ENCODE measurements at places on chromosomes 6 and 20.

DNA sequence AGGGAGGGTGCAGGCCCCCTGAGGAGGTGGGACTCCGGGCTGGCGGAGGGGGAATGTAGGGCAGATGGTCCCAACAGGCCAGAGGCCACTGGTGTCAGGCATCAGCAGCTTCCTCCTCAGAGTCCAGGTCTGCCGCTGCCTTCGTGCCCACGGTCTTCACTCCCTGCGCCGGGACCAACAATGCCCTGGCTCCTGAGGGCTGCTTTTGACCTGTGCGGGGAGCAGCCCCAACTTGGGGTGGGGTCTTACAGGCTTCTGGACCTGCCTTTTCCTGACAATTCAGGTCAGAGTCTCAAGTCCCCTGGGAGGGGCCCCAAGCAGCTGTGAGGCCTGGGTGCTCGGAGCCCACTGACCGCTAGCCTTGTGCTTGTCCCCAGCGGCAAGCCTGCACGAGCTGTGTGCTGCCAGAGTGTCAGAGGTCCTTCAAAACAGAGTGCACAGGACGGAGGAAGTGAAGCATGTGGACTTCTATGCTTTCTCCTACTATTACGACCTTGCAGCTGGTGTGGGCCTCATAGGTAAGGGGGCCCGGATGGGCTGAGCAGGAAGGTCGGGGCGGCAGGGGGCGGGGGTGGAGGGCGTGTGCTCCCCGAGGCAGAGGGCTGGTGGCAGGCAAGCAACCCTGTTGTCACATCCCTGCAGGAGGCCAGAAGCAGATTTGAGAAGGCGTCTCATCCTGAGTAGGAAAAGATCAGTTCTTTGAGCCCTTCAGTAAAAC lies 25.3 kb upstream of the PYGB start:
- DNase-seq: no peak

DNA sequence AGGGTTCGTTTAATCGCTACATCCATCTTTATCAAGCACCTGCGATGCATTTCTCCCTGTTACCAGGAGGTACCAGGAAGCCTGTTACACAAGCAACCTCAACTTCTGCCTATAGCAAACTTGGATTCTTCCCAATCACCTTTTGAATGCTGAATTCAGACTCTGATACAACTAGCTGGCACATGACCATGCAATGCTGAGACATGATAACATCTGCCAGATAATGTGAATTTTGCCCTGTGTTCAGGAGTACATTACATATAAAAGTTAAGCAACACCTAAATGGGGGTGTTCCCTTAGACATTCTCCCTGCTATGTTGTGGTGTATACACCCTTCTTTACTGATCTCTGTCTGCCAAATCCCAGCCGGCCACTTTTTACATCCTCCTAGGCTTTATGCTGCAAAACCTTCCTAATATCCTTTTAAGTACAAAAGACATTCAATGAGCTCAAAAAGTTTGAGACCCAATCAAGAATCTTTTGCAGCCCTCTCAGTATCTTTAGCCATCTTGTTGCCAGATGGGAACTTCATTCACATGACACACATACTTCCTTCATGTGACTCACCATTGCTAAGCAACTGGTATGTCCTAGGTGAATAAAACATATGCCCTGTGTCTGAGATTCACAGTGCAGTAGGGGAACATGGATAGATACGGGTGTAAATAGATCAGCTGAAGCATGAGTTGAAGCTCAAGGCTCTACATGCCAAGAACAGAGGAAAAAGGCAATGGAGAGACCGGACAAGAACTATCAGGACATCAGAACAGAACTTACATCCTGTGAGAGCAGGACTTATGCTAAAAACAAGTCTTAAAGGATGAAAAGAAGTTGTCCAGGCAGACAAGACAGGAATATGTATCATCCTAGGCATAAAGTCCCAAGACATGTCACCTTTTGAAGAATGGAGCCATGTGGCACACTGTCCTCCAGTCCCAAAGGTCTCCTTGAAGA lies 84.3 kb downstream of the ZHX3 start:
- DNase-seq: no peak

- no peak for DNase-seq
Measured at GRCh38 chr6:170167657-170168159, 123.2 kb downstream of the DLL1 start.

DNA sequence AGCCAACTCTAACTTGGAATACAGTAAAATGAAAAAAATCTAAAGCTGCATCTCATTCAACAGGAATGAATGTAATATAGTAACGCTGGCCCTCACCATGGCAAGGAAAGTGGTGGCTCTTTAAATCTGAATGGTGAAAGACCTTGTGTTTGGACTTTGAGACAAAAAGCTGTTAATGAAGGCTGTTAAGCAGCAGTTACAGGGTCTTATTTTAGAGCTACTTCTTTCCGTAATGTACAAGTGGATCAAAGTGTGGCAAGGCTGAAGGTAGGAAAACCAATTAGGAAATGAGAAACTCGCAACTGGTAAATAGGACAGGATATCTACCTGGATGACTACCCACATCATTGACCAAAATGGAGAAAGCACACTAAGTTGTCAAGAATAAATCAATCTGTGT lies 11.6 kb upstream of the TRIM39 start:
- DNase-seq: no peak

- DNase-seq: no peak
Measured at GRCh38 chr6:19655744-19656143, 181.4 kb upstream of the ID4 start.

DNA sequence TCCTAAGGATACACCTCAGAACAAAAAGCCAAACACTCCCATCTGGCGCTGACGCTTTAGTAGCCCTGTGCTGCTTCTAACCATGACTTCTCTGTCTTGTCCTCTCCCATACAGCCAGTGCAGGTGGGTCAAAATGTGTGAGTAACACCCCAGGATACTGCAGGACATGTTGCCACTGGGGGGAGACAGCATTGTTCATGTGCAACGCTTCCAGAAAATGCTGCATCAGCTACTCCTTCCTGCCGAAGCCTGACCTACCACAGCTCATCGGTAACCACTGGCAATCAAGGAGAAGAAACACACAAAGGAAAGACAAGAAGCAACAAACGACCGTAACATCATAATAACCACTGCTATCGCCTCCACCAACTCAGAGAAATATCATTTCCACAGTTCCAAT lies 1.4 kb downstream of the DEFB132 start:
- no peak for DNase-seq

DNA sequence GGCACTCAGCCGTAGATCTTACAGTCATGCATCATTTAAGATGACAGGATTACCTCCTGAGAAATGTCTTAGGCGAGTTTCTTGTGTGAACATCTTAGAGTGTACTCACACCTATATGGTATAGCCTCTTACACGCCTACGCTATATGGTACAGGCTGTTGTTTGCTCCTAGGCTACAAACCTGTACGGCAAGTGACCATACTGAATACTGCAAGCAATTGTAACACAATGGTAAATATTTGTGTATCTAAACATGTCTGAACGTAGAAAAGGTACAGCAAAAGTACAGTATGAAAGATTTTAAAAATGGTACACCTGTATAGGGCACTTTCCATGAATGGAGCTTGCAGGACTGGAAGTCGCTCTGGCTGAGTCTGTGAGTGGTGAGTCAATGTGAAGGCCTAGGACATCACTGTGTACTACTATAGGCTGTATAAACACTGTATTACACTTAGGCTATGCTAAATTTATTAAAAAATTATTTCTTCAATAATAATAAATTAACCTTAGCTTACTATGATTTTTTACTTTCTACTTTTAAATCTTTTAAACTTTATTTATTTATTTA lies 541 bp upstream of the IL20RA start:
- DNase-seq: no peak

- no peak for DNase-seq
Measured at GRCh38 chr6:24492475-24492874, 2.3 kb upstream of the ALDH5A1 start.

- DNase-seq: no peak
Measured at GRCh38 chr6:16742116-16742515, 19.1 kb downstream of the ATXN1 start.

DNA sequence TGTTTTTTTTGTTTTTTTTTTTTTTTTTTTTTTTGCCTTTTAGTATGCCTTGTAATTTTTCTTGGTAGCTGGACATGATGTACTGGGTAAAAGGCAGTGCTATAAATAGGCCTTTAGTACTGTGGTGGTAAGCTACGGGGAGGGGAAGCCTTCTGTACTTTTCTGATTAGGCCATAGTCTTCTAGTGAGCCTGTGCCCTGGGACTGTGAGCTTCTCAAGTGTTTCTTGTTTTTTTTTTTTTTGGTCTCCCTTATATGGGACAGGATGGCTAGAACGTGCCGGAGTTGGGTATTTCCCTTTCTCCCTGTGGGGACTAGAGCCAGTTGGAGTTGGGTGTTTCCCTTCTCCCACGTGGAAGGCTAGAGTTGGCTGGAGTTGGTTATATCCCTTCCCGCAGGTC lies 59.4 kb upstream of the PRELID3B start:
- no peak for DNase-seq

DNA sequence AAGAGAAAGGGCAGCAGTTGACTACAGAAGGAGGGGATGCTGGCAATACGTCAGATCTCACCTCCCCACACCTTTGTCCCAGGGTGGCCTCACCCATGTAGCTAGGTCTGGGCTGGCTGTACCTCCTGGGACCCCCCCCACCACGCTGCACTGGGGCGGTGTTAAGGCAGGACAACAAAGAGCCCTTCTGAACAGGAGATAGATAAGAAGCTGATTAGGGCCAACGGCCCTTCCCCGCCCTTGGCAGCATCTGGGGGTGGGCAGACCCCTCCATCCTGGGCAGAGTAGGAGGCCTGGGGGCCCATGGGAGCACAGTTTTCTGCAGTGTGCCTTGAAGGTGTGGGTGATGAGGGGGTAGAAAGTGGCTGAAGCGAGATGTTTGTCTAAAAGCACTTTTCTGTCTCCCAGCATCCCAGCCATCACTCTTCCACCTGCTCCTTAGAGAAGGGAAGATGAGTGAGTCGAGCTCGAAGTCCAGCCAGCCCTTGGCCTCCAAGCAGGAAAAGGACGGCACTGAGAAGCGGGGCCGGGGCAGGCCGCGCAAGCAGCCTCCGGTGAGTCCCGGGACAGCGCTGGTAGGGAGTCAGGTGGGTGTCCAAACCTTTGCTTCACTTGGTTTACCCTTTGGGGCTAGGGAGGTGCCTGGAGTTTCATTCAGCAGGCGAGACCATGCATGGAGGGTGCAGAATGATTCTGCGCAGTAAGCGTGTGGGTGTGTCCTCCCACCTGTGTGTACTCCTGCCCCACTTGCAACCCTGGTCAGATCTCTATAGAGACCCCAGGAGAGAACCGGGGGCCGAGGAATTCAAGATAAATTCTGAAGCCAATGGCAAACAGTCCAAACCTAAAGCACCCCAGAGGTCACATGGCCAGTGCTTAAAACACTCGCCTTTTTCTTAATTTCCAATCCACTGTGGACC lies 3.9 kb downstream of the HMGA1 start:
- no peak for DNase-seq

DNA sequence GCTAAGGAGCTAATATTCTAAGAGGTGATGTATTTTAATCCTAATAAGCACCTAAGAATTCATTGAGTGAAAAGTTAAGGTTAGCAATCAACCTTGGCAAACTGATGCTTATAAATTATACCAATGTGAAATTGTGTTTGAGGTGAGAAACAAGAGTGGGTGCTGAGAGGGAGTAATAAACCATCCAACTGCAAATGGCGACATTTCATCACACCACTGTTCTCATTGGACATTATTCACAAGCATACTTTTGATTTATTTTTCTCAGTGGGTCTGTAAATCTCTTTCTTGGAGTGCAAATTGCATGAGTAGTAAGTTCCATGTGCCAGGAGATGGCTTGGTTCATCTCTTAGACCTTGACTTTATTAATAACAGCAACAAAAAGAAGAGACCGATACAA lies 71.5 kb downstream of the BMP6 start:
- DNase-seq: no peak

DNA sequence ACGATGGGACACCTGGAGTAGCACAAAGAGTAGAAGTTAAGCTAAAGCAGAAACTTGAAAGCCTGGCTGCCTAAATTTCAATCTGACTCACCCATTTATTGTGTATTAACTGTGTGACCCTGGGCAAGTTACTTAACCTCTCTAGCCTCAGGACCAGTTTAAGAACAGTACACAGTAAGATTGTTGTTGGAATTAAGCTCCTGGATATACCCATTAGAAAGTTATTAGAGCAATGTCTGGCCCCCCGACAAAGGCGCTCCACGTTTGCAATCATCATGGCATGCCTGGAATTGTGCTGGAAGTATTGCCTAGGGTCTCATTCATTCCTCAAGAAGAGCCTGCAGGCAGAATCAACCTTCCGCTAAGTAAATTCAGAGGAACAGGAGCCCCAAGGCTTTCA lies 1.4 kb downstream of the SDC4 start:
- DNase-seq: no peak

DNA sequence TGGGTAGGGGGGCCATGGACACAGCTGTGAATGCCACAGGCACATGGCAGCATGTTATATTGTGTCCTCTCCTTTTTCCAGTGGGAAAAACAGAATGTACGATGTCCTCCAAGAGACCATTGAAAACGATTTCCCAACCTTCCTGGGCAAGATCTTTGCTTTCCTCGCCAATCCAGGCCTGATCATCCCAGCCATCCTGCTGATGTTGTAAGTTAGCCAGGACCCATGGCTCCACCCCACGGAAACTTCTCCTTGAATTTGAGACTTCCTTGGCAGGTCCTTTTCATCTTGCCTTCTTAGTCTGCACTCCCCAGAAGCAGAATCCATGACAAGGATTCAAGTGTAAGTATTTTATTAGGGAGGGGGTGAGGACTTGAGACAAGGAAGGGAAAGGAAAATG lies 28.2 kb upstream of the NOP56 start:
- DNase-seq: no peak

- DNase-seq: no peak
Measured at GRCh38 chr6:159745081-159745480, 16.8 kb upstream of the ACAT2 start.

DNA sequence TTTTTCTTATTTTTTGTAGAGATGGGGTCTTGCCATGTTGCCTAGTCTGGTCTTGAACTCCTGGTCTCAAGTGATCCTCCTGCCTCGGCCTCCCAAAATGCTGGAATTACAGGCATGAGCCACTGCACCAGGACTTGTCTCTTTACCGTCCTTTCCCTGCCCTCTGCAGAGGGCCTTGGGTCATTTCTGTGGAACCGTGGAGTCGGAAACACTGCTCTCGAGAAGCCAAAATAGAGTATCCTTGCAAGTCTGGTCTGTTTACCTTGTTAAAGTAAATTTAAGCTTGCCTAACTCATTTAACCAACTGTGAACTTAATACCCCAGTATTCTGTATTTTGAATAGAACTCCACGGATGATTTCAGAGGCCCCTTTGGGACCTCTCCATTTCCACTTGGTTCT lies 51.4 kb downstream of the KDM1B start:
- DNase-seq: no peak

GRCh38 chr6:2435323-2435722 lies 189.9 kb upstream of the GMDS start:
- DNase-seq: no peak

GRCh38 chr20:50468378-50468798 lies 41.8 kb upstream of the PTPN1 start:
- no peak for DNase-seq

- DNase-seq: no peak
Measured at GRCh38 chr6:36636283-36636682, 42.1 kb downstream of the SRSF3 start.

DNA sequence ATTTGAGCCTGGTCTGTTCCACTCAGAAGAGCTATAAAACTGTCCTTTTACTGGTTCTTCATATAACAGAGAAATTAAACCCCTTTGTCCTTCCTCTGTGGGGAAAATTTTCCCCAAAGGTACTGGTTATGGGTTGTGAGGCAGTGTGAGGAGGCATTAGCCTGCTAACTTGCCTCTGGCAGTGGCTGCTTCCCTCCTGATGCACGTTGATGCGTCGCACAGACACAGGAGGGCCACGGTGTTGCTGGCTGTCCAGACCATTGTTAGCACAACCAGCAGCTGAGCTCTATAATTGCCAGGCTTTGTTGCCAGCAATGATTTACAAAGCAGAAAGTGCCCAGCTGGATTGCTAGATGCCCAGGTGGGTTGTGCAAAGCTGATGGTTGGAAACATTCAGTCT lies 10.1 kb downstream of the AAR2 start:
- DNase-seq: no peak
